Karpas-422 (cell line): ENCODE measurements at places on chromosomes 3 and 15. TPM values are rescaled to one million over a fixed set of nuclear protein-coding genes. Genes with fewer than 3 reads are reported as not detected.

DNA sequence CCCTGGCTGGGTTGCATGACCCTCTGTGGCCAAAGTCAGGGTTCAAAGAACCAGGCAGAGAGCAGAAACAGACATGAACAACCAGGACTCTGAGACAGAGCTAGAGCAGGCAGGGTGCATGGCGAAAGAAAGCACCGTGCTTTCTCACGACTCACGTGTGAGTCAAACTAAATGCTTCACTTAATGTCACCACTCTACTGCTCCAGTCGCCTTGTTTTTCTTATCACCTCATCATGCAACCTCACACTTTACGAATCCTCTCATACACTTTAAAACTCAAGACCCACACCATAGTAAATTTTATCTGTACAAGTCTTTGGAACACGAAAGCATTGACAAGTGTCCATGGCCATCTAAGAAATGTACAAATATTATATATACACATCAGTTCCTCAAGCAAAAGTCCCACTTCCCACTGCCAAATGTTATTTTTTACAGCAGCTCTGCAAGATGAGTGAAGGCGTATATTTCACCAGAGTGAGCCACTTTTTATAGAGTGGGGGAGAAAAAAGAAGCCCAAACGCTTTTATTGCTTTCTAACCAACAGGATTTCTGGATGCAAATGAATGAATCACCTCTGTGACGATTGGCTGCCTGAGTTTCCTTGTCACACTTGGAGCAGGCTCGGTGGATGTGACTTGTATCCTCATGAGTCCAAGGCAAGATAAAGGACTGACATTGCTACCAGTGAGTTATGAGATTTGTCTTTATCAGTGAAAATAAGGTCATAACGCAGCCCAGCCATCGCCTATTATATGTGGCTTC lies 16.0 kb upstream of the MEGF11 start:
- H3K36me3 ChIP-seq, result no peaks in the 10 kb centered on the region
- no peak overlapping the region for H3K4me3 ChIP-seq
- H3K27ac ChIP-seq, result no peak overlapping the region
- no peaks in the 10 kb centered on the region for H3K27me3 ChIP-seq

DNA sequence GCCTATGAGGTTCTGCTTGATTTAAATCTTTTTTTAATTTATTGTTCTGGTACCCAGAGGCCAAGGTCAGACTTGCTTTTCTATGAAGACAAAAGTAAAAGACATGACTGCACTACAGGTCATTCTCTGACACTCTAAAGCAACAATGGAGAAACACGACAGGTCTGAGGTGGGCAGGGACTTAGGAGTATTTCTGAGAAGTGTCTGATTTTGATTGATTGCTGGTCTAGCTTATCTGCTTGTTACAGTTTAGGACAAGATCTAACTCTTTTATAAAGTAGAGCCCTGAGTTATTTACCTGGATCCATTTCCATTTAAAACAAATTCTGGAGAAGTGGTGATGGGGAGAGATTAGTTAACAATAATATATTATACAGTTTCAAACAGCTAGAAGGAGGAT lies 115.2 kb upstream of the STT3B start:
- no peaks in the 10 kb centered on the region for H3K27me3 ChIP-seq
- H3K4me3 ChIP-seq, result no peak overlapping the region
- no peak overlapping the region for H3K27ac ChIP-seq
- no peaks in the 10 kb centered on the region for H3K36me3 ChIP-seq
- DNase-seq, result no peak

DNA sequence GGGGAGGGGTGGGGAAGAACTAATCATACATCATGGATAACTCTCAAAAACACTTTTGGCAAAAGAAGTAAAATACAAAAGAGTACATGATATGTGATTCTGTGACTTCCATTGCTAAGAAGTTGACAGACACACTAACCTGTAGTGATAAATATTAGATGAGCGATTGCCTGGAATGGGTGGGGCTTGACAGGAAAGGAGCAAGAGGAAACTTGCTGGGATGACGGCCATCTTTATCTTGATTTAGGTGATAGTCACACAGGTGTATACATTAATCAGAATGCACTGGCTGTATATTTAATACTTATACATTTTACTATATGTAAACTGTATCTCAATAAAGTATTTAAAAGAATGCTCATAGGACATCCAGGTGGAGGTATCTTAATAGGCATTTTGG lies 13.1 kb downstream of the PARL start:
- H3K27me3 ChIP-seq, result no peaks in the 10 kb centered on the region
- no peak overlapping the region for H3K27ac ChIP-seq
- H3K36me3 ChIP-seq, result no peaks in the 10 kb centered on the region; the same call in 1 of the 2 replicates

DNA sequence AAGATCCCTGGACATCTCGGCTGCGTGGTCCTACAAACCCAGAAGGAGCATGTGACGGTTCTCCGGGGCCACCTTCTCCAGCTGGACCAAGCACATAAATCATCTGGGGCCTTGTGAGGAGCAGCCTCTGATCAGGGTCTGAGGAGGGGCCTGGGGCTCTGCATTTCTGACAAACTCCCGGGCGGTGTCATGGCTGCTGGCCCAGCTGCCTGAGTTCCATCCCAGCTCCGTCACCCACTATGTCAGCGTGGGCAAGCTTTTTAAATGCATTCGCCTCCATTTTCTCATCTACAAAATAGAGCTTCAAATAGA lies 126.3 kb upstream of the MEF2A start:
- no peak for DNase-seq
- no peaks in the 10 kb centered on the region for H3K36me3 ChIP-seq
- H3K27ac ChIP-seq, result no peak overlapping the region
- H3K27me3 ChIP-seq, result no peaks in the 10 kb centered on the region
- H3K4me3 ChIP-seq, result no peak overlapping the region
- H3K4me1 ChIP-seq, result peaks cover 20% of the 10 kb centered on the region

GRCh38 chr15:71111181-71111565 lies 4.1 kb upstream of the THSD4 start:
- no peaks in the 10 kb centered on the region for H3K27me3 ChIP-seq
- H3K36me3 ChIP-seq, result no peaks in the 10 kb centered on the region
- DNase-seq, result no peak

The CIDEC gene
- not detected in 2 replicates for total RNA-seq

DNA sequence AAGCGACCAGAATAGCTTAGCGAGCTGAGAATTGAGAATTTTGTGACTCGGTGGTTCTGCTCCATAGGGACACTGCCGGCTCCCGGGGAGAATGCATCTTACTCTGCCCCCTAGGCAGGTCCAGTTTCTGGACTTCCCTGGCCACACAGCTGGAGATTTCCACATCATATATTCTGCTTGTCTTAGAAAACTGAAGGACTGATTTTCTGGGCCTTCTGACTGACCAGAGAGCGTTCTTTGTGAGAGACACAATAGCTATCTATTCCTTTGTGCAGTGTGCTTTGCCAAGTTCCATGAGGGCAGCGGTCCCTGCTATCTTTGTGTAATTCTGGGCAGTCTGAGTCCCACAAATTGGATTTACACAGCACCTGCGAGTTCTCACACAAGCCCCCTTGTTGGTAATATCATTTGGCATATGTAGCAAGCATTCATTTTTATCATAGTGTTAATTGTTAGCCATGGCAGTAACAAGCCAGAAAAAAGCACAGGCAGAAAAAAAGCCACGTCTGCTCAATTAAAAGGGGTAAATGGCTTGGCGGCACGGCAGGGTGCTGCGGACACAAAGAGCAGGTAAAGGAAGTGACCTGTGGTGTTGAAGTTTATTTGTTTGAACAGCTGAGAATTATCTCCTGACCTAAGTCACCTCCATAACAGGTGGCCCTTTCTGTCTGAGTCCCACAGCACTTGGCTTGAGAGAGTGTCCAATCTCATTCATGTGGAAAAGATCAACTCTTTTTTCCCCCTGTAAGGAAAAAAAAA lies 688.7 kb downstream of the TUSC7 start:
- H3K27ac ChIP-seq, result no peak overlapping the region
- H3K27me3 ChIP-seq, result no peaks in the 10 kb centered on the region
- H3K4me1 ChIP-seq, result no peaks in the 10 kb centered on the region
- H3K4me3 ChIP-seq, result no peak overlapping the region

GRCh38 chr3:126916546-126916945 lies 66.4 kb upstream of the PLXNA1 start:
- no peak overlapping the region for H3K4me3 ChIP-seq
- H3K4me1 ChIP-seq, result no peaks in the 10 kb centered on the region
- H3K27me3 ChIP-seq, result no peaks in the 10 kb centered on the region
- H3K36me3 ChIP-seq, result no peaks in the 10 kb centered on the region
- no peak overlapping the region for H3K27ac ChIP-seq

DNA sequence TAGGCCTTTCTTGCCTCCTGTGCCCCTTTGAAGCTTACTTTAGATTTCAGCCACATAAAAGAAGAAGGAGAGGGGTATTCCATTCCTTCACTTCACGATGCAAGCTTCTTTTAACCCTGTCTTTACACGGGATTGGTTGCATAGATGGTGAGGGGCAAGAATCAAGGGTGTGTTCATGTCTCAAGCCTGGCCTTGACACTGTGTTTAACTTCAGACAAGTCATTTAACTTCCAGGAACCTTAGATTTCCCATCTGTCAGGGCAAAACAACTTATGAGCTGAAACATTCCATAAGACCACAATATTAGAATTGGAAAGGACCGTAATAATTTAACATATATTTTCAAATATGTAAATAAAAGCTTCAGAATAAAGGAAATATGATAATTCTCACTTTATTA lies 344.5 kb downstream of the MFSD1 start:
- H3K4me3 ChIP-seq, result no peak overlapping the region
- no peaks in the 10 kb centered on the region for H3K36me3 ChIP-seq
- H3K27ac ChIP-seq, result no peak overlapping the region
- no peak for DNase-seq
- no peaks in the 10 kb centered on the region for H3K27me3 ChIP-seq

GRCh38 chr3:42926310-42926709 lies 20.4 kb downstream of the ZNF662 start:
- H3K4me1 ChIP-seq, result no peaks in the 10 kb centered on the region
- H3K4me3 ChIP-seq, result no peak overlapping the region
- H3K36me3 ChIP-seq, result no peaks in the 10 kb centered on the region
- no peaks in the 10 kb centered on the region for H3K27me3 ChIP-seq
- H3K27ac ChIP-seq, result no peak overlapping the region

DNA sequence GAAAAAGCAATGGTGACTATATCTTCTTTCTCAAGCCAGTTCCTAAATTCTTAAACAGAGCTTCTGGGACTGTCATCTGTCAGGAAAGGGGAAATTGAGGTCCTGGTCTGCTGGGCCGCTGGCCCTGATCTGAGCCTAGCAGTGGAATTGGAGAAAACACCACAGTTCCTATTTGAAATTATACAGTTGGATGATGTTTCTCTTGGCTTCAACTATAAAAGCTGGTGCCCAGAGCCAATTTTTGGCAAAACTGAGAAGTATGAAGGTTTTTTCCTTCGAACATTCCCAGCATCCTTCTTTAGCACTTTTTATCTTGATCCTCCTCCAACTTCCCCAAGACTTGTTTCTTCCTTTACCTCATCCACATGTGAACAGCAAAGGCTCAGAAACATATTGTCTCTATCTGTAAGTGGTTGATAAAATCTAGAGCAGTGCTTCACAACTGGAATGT lies 83.9 kb downstream of the CD47 start:
- peaks cover 68% of the 10 kb centered on the region for H3K4me1 ChIP-seq
- H3K4me3 ChIP-seq, result 0 out of 2 replicates have a peak overlapping the region, but pooled peaks have one; percentile 41
- no peaks in the 10 kb centered on the region for H3K27me3 ChIP-seq

The EPHB1 gene
- 24.1 and 24.3 TPM in 2 replicates for total RNA-seq

DNA sequence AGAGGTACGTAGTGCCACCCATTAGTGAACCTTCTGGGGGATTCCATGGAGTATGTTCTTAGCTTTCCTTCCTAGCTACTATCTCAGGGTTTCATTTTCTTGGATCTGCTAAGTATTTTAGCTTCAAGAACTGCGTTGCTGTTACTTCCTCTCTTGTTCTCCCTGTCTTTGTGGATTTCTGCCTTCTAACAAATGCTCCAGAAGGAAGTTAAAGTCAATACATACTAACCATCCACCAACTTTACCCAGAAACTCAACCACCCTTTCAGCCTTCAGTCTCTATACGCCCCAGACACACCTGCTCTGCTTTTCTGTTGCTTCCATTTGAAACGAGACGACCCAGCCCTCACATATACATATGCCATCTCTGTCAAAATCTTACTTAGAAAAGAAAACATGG lies 2.4 kb upstream of the KLF13 start:
- H3K27ac ChIP-seq, result no peak overlapping the region
- DNase-seq, result no peak
- no peaks in the 10 kb centered on the region; the same call in 1 of the 2 replicates for H3K27me3 ChIP-seq
- H3K4me1 ChIP-seq, result peaks cover 29% of the 10 kb centered on the region

GRCh38 chr3:29582273-29582672 lies 301.4 kb downstream of the RBMS3 start:
- H3K36me3 ChIP-seq, result no peaks in the 10 kb centered on the region
- H3K27me3 ChIP-seq, result no peaks in the 10 kb centered on the region
- DNase-seq, result no peak
- no peak overlapping the region for H3K27ac ChIP-seq
- H3K4me1 ChIP-seq, result no peaks in the 10 kb centered on the region
- H3K4me3 ChIP-seq, result no peak overlapping the region

- no peak overlapping the region for H3K27ac ChIP-seq
- no peaks in the 10 kb centered on the region for H3K4me1 ChIP-seq
- no peak overlapping the region for H3K4me3 ChIP-seq
- DNase-seq, result no peak
- H3K36me3 ChIP-seq, result no peaks in the 10 kb centered on the region
These were observed 497.2 kb downstream of the GABRG3 start for GRCh38 chr15:27468151-27468591.

DNA sequence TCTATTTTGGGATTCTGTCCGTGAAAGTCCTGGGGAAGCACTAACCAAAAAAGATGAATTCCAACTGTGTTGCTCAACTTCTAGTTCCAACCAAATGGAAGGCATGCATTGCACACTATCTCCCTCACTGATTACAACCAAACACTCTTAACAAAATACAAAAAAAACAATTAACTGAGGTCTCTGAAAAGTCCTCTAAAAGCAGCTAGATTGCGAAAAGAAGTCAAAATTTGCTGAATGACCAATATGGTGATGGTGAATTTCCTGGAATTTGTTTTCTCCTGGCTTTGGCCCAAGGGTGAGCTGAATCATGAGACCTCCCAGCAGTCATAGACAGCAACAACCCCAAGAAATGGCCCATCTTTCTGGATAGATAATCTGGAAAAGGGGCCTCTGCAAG lies 28.3 kb downstream of the CYP19A1 start:
- no peaks in the 10 kb centered on the region for H3K4me1 ChIP-seq
- H3K27ac ChIP-seq, result no peak overlapping the region
- no peaks in the 10 kb centered on the region for H3K36me3 ChIP-seq
- no peak for DNase-seq
- no peaks in the 10 kb centered on the region for H3K27me3 ChIP-seq

The DAPK2 gene
- total RNA-seq, result 40.4 and 56.4 TPM in 2 replicates

DNA sequence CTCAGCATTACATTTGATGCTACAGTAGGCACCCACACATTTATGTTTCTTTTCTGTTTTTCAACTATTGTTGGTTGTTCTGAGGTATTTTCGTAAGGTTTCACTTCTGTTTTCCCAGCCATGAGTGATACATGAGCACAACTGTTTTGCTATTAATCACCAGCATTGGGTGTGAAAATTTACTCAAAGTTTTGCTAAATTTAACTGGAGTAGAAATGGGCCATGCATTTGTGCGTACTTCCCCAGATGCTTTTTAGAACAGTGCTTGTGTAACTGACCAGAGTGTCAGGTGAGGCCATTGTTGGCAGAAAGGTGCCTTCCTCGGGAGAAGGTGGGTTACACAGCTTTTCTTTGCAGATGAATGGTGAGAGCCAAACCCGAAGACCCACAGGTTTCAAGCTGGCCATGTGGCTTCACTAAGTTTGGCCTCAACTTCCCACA lies 70.4 kb downstream of the ST6GAL1 start:
- peak overlapping the region; percentile 94 for H3K27ac ChIP-seq
- peak overlapping the region; percentile 26 for H3K4me3 ChIP-seq
- H3K27me3 ChIP-seq, result no peaks in the 10 kb centered on the region
- DNase-seq, result peak; percentile 94
- H3K36me3 ChIP-seq, result peaks cover 41% of the 10 kb centered on the region
- H3K4me1 ChIP-seq, result peaks cover 93% of the 10 kb centered on the region

The GOLGA6L4 gene
- 0.15 TPM in 1 of 2 replicates, not detected in the other for total RNA-seq

The FBN1 gene
- 0.86 and 1.2 TPM in 2 replicates for total RNA-seq

The MB21D2 gene
- not detected in 2 replicates for total RNA-seq
